ENCODE measurements at places on chromosomes 11 and 22. TPM values are rescaled to one million over a fixed set of nuclear protein-coding genes. Genes with fewer than 3 reads are reported as not detected.

The PRODH gene
- not detected for total RNA-seq

The SCGB1D2 gene
- not detected for total RNA-seq

The CHKA gene
- total RNA-seq = 43.2 TPM

The ZNF280B gene
- 1.4 TPM for total RNA-seq

The ANO1 gene
- 0.79 TPM for total RNA-seq

Measured in spleen (tissue), 13 donors.